ENCODE measurements at places on chromosomes 7 and 10. TPM values are rescaled to one million over a fixed set of nuclear protein-coding genes. Genes with fewer than 3 reads are reported as not detected.

The AVL9 gene
- 32.2 TPM for total RNA-seq

The PNLIPRP2 gene
- total RNA-seq = not detected

The LRRD1 gene
- total RNA-seq = 0.29 TPM

The SLC26A3 gene
- not detected for total RNA-seq

The SPDYE2 gene
- total RNA-seq = not detected

The TCF7L2 gene
- total RNA-seq = 10.6 TPM

The TMED4 gene
- 84.3 TPM for total RNA-seq

The POU6F2 gene
- not detected for total RNA-seq

The GAD2 gene
- not detected for total RNA-seq

The BMPER gene
- 9.7 TPM for total RNA-seq

The MAT1A gene
- total RNA-seq = not detected

The GRM8 gene
- total RNA-seq = not detected

The KCND2 gene
- total RNA-seq = 9.4 TPM

The FOXP2 gene
- total RNA-seq = 3.8 TPM

The CPED1 gene
- 37.4 TPM for total RNA-seq

The PRKAR2B gene
- total RNA-seq = 2.5 TPM

The PRKG1 gene
- 19.5 TPM for total RNA-seq

The SSC4D gene
- 0.88 TPM for total RNA-seq

The SLIT1 gene
- under 0.01 TPM for total RNA-seq

The CYP26A1 gene
- not detected for total RNA-seq

The MBL2 gene
- total RNA-seq = under 0.01 TPM

The MMRN2 gene
- 1.1 TPM for total RNA-seq

The LGI1 gene
- 0.29 TPM for total RNA-seq

The OR2A7 gene
- total RNA-seq = 1.1 TPM

The IKZF1 gene
- under 0.01 TPM for total RNA-seq

The OGDHL gene
- total RNA-seq = under 0.01 TPM

Measured in osteoblast (primary cell).